ENCODE measurements at places on chromosomes 6 and 20.

DNA sequence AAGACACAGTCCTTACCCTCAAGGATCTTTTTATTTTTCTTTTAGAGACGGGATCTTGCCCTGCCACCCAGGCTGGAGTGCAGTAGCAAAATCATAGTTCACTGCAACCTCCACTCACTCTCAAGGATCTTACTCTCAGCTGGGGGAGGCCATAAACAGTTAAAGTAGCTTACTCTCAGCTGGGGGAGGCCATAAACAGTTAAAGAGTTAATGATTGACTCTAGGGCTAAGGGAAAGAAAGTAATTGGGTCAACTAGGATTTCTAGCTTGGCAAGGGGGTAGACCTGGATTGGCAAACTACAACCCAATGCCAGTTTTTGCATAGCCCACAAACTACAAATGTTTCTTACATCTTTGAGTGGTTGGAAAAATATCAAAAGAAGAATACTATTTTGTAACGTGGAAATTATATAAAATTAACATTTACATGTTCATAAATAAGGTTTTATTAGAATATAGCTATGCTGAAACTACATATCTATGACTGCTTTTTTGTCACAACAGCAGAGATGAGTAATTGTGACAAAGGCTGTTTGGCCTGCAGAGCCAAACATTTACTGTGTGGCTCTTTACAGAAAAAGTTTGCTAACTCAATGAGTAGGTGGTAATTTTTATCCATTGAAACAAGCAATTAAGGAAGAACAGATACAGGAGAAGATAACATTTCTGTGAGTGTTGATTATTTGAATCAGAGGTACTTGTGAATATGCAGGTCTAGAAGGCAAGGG, 46.4 kb downstream of the PTPRA start:
- no peak for DNase-seq

DNA sequence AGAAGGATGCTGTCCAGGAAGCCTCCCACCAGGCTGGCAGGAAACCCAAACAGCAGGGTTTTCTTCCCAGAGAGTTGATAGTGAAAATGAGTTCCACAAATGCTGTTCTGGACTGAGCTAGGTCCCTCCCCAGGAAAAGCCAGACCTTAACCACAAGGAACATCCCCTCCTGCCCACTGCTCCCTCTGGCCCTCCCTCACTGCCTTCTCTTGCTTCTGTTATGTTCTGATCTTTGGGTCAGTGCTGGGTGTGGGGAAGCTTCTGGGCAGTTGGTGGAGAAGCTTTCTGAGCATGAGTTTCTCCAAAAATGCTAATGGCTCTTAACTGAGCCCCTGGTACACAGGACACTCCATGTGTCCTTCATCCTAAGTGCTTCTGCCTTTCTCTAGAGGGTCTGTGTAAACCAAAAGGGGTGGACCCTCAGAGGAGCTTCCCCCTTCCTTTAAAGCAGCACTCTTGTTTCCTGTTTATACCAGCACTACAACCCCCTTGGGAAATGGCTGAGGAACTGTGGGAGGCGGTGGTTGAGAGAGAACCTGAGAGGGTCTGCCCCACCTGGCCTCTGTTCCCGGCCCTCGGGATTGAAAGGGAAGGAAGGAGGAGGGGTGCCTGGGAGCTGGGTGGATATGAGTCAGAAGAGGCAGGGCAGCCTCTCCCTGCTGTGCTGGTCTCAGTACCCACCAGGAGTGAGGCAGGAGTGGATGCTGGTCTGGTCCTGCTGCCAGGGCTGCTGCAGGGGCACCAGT, 42.0 kb downstream of the CDS2 start:
- no peak for DNase-seq

DNA sequence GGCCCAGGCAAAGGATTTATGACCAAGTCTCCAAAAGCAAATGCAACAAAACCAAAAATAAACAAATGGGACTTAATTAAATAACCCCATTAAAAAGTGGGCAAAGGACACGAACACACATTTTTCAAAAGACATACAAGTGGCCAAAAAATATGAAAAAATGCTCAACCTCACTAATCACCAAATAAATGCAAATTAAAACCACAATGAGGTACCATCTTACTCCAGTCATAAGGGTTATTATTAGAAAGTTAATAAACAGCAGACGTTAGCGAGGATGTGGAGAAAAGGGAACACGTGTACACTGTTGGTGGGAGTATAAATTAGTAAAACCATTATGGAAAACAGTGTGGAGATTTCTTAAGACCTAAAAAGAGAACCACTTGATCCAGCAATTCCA, 71.1 kb downstream of the CEP162 start:
- DNase-seq, result no peak

DNA sequence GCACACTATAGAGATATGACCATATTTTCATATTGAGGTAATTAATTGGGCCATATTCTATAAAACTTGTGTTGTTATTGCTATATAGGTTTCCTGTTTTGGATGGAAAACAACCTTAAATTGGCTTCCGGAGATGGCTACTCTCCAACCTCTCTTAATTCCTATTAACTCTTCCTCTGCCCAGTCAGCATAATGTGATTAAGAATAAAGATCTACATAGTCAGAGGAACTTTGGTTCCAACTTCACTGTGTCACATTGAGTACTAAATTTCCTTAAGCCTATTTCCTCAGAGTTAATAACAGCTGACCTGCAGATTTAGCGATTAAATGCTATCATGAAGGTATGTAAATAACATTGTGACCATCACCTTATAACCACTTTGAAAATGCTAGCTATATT, 67.7 kb downstream of the PTPRK start:
- no peak for DNase-seq

- no peak for DNase-seq
These were observed 7.0 kb downstream of the TMEM244 start for GRCh38 chr6:129853996-129854711.

- no peak for DNase-seq
These were observed 52.1 kb upstream of the CST7 start for GRCh38 chr20:24896984-24897383.

DNA sequence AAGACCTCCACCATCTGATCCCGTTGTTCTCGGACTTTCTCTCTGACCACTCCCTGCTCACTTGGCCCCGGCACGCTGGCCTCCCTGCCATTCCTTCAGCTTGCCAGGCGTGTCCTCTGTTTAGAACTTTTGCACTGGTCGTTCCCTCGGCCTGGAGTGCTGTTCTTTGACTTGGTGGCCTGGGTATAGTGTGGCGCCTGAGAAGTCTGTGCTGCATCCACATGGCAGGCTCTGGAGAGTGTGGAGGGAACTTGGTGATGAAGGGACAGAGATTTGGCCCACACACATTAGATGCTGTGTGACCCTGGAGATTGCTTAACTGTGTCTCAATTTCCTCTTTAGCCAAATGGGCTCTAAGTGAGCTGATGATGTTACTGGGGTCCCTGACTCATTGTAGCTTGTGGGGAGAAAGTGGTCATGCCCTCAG, 13.0 kb upstream of the TGM2 start:
- no peak for DNase-seq

GRCh38 chr6:5610640-5611039, 349.3 kb downstream of the FARS2 start:
- DNase-seq, result no peak

DNA sequence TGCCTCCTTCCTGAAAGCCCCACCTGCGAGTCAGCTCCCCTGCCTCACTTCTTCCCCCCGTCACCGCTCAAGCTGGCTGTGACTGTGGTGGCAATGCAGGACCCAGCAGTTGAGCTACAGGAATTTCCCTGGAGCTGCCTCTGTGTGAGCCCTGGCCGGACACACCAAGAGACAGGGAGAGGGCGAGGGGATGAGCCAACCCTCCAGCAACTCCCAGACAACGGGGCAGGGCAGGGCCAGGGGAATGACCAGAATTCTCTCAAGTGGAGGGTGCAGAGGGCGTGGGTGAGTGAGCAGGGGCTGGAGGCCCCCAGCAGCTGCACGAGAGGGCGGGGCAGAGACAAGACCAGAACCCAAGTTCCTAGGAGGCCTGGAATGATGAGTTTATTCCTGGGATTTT, 4.9 kb upstream of the ARFGAP1 start:
- no peak for DNase-seq

DNA sequence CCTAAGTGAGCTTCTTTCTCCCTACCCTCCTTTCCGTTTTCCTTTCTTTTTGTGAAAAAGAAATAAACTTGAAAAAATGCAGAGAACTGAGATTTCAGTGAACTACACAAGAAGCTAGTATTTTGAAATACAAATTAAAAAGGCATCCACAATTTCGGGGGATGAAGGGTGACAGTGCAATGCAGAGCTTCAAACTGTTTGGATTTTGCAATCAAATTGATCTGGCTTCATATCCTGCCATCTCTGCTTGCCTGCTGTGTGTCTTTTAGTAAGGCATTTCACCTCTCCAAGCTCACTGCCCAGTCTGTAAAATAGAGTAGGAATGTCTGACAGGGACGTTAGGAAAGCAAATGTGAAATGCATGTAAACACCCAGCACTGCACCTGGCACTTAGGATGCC, 258.0 kb downstream of the HACE1 start:
- DNase-seq, result no peak

DNA sequence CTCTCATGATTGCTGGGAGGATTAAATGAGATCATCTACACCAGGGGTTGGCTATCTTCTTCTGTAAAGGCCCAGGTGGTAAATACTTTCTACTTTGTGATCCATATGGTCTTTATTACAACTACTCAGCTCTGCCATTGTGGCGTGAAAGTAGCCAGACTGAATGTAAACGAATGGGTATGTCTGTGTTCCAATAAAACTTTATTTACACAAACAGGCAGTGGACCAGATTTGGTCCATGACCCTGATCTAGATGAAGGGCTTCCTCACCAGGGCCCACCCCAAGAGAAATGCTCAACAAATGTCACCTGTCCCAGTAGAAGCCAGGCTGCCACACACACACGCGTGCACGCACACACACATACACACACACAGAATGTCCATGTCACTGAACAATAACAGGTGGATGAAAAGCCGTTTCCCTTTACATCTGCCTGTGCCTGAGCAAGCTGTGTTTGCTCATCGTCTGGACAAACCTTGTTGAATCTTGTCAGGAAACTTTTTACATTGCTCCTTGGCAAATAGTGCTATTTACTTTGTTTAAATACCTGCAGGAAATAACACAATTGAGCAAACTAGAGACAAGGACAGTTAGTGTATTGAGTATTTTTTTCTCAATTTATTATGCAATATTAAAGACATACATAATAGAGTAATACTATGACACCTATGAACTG, 114.3 kb downstream of the EYA2 start:
- no peak for DNase-seq
